Activated T-helper 1 cell treated with anti-CD3 and anti-CD28 coated beads, Interleukin-2, amount 50 U/mL, for 16 hours (primary cell): ENCODE measurements at places on chromosomes 2 and 18.

- DNase-seq, result no peak
Observed at GRCh38 chr2:88265352-88266303, 95.5 kb downstream of the THNSL2 start.

GRCh38 chr2:179613701-179614100 lies 247.7 kb downstream of the ZNF385B start:
- no peak for DNase-seq

DNA sequence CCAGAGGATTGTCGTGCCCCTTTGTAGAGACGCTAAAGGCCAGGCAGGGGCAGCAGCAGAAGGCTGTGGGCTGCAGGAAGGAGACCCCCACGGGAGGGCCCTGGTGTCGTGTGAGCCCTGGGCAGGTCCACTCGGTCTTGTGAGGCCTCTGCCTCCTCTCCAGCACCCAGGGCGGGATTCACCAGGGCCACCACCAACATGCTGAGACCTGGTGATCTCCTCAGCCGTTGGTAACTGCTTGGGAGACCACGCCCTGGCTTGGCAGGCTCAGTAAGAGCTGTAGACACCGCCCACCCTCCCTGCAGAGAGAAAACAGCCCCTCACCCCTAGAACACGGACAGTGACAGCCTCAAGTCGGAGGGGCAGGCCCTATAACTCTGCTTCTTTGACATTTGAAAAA lies 21.1 kb downstream of the MBP start:
- no peak for DNase-seq

DNA sequence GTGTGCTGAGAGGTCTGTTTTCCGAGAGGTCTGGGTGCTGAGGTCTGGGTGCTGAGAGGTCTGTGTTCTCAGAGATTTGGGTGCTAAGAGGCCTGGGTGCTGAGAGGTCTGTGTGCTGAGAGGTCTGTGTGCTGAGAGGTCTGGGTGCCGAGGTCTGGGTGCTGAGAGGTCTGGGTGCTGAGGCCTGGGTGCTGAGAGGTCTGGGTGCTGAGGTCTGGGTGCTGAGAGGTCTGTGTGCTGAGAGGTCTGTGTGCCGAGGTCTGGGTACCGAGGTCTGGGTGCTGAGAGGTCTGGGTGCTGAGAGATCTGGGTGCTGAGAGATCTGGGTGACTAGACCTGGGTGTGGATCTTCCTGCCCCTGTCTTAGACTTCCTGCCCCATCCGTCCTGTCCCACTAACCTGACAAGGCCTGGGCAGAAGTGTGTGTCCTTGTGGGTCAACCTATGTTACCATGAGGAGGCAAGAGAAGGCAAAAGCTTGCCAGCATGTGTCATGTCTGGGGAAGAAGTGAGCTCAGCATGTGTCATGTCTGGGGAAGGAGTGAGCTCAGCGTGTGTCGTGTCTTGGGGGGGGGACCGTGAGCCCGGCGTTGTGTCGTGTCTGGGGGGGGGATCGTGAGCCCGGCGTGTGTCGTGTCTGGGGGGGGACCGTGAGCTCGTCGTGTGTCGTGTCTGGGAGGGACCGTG lies 69.3 kb downstream of the KCNG2 start:
- no peak for DNase-seq

- DNase-seq, result no peak
Observed at GRCh38 chr18:70920840-70921374, 632.1 kb downstream of the SOCS6 start.

- no peak for DNase-seq
Observed at GRCh38 chr18:45328811-45329210, 286.5 kb upstream of the SLC14A2 start.

GRCh38 chr2:235286622-235287374 lies 207.0 kb upstream of the AGAP1 start:
- no peak for DNase-seq

- no peak for DNase-seq
Observed at GRCh38 chr2:124339709-124340108, 314.6 kb downstream of the CNTNAP5 start.
